Sigmoid colon (tissue), 7 donors: ENCODE measurements at places on chromosomes 12 and 14. TPM values are rescaled to one million over a fixed set of nuclear protein-coding genes. Genes with fewer than 3 reads are reported as not detected.

- peak overlapping the region; percentile 87 for H3K4me3 ChIP-seq
- H3K36me3 ChIP-seq: no peaks in the 10 kb centered on the region
- H3K27ac ChIP-seq: peak overlapping the region; percentile 97
- peak; percentile 70 for DNase-seq
- H3K4me1 ChIP-seq: no peaks in the 10 kb centered on the region
These were observed 574 bp downstream of the WNK1 start for GRCh38 chr12:752695-753610.

GRCh38 chr12:18071336-18071735 lies 18.7 kb downstream of the RERGL start:
- DNase-seq: no peak
- no peak overlapping the region for H3K4me3 ChIP-seq
- H3K4me1 ChIP-seq: no peaks in the 10 kb centered on the region

- H3K4me1 ChIP-seq: no peaks in the 10 kb centered on the region
- H3K27ac ChIP-seq: no peak overlapping the region
- H3K4me3 ChIP-seq: no peak overlapping the region
These were observed 15.0 kb upstream of the SERPINA1 start for GRCh38 chr14:94403312-94403932.

GRCh38 chr12:109592905-109593272 lies 19.3 kb downstream of the MVK start:
- no peak for DNase-seq
- H3K27ac ChIP-seq: no peak overlapping the region
- no peaks in the 10 kb centered on the region for H3K27me3 ChIP-seq
- no peak overlapping the region for H3K4me3 ChIP-seq
- peaks cover 8% of the 10 kb centered on the region for H3K4me1 ChIP-seq

GRCh38 chr12:93363841-93364297 lies 13.9 kb upstream of the NUDT4 start:
- H3K36me3 ChIP-seq: no peaks in the 10 kb centered on the region
- no peak overlapping the region for H3K27ac ChIP-seq
- H3K27me3 ChIP-seq: no peaks in the 10 kb centered on the region

- H3K27me3 ChIP-seq: no peaks in the 10 kb centered on the region
- H3K27ac ChIP-seq: no peak overlapping the region
- no peak for DNase-seq
- no peak overlapping the region for H3K4me3 ChIP-seq
- H3K4me1 ChIP-seq: peaks cover 8% of the 10 kb centered on the region
- H3K36me3 ChIP-seq: no peaks in the 10 kb centered on the region
These were observed 21.9 kb upstream of the CLMN start for GRCh38 chr14:95341564-95341963.

GRCh38 chr14:22095860-22096513 lies 422.4 kb upstream of the OR4E1 start:
- no peaks in the 10 kb centered on the region for H3K36me3 ChIP-seq
- H3K4me3 ChIP-seq: no peak overlapping the region
- peak overlapping the region; percentile 72 for H3K27ac ChIP-seq
- no peak for DNase-seq

DNA sequence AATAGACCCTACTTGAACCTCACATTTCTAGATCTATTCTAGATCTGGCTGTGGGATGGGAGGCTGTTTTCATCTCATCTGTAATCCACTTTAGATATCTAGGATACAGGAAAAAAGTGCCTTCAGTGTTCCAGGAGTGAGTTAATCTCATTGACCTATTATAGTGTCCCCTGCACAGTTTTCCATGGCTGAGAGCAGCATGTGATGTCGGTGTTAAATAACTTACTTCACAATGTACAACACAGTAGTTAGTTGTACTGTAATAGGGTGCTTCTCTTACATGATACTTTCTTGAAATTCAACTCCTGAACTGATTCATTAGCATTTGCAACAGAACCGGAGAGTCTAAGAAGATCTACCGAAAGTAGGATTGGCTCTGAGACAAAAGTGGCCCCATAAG lies 62.6 kb downstream of the TMEM117 start:
- DNase-seq: no peak
- H3K27ac ChIP-seq: no peak overlapping the region
- no peaks in the 10 kb centered on the region for H3K36me3 ChIP-seq
- no peak overlapping the region for H3K4me3 ChIP-seq

DNA sequence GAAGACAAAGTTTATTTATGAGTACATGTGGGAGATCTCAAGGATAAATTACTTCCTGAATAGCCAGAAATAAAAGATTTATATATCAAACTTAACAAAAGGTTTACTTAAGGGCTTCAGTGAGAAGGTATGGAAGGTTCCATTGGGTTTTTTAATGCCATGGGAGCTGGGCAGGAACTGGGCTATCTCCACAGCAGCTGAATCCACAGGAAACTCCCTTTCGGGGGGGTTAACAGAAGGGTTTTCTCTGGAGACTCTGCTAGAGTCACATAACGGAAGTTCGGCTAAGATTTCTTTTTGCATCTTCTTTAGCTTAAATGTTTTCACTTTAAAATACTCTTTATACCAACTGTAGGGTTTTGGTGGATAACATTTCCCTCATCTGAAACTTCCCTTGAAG lies 113.5 kb downstream of the UNC79 start:
- no peak overlapping the region for H3K4me3 ChIP-seq
- no peaks in the 10 kb centered on the region for H3K36me3 ChIP-seq
- H3K27me3 ChIP-seq: no peaks in the 10 kb centered on the region
- no peak for DNase-seq
- no peaks in the 10 kb centered on the region for H3K4me1 ChIP-seq

DNA sequence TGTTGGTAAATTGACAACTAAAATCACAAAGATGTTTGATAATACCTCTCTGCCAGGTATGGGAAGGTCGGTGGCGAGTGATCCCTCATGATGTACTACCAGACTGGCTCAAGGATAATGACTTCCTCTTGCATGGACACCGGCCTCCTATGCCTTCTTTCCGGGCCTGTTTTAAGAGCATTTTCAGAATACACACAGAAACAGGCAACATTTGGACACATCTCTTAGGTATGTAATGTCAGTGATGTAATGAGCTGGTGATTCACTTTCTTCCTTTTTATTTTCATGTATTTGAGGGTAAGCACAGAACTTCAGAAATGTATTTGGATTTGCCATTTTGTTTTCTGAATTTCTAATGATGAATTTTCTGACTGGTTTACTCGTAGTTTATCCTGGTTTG lies 42.6 kb upstream of the LRTM2 start:
- no peaks in the 10 kb centered on the region for H3K27me3 ChIP-seq
- no peak overlapping the region for H3K4me3 ChIP-seq
- H3K4me1 ChIP-seq: peaks cover 18% of the 10 kb centered on the region
- DNase-seq: no peak
- H3K36me3 ChIP-seq: no peaks in the 10 kb centered on the region
- no peak overlapping the region for H3K27ac ChIP-seq

The NPFF gene
- not detected for total RNA-seq

The SAMD4A gene
- total RNA-seq: 128 TPM

The LUM gene
- total RNA-seq: 175 TPM

DNA sequence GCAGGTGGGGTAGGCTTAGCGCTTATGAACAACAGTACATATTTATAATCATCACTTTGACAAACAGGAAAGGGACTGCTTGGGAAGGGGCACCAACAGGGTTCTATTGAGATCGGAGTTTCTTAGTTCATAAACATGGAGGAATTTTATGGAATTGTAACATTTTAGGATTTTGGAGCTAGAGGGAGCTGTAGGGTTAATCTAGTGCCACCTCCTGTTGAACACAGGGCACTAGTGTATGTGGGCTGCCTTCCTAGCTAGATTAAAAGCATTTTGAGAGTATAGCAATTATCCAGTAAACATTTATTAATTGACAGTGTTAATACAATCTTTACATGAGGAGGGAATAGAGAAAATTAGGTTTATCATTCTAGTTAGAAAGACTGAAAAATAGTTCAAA lies 23.1 kb upstream of the TBC1D30 start:
- H3K4me3 ChIP-seq: no peak overlapping the region
- H3K36me3 ChIP-seq: no peaks in the 10 kb centered on the region
- DNase-seq: no peak
- H3K4me1 ChIP-seq: no peaks in the 10 kb centered on the region

DNA sequence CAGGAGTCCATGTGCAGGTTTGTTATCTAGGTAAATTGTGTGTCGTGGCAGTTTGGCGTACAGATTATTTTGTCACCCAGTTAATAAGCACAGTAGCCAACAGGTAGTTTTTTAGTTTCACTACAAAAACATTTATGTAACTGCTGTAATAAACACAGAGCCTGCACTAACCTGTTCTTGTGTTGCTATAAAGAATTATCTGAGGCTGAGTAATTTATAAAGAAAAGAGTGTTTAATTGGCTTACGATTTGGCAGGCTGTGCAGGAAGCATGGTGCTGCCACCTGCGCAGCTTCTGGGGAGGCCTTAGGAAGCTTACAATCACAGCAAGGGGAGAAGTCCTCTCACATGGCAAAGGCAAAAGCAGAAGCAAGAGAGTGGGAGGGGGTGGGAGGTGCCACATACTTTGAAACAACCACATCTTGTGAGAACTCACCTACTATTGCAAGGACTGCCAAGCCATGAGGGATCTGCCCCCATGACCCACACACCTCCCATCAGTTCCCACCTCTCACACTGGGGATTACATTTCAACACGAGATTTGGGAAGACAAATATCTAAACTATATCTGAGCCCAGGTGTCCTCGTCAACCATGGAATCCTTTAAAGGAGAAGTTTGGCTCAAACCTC lies 266.4 kb upstream of the GRIP1 start:
- DNase-seq: no peak
- H3K4me1 ChIP-seq: peaks cover 8% of the 10 kb centered on the region
- H3K27me3 ChIP-seq: no peaks in the 10 kb centered on the region
- no peaks in the 10 kb centered on the region for H3K36me3 ChIP-seq
- H3K4me3 ChIP-seq: no peak overlapping the region
- H3K27ac ChIP-seq: no peak overlapping the region
